ENCODE measurements at places on chromosomes 3 and 15.

- DNase-seq: no peak
These were observed 2.7 kb downstream of the TM4SF19 start for GRCh38 chr3:196335503-196335948.

- DNase-seq: no peak
These were observed 163.6 kb upstream of the GRM7 start for GRCh38 chr3:6697285-6697684.

DNA sequence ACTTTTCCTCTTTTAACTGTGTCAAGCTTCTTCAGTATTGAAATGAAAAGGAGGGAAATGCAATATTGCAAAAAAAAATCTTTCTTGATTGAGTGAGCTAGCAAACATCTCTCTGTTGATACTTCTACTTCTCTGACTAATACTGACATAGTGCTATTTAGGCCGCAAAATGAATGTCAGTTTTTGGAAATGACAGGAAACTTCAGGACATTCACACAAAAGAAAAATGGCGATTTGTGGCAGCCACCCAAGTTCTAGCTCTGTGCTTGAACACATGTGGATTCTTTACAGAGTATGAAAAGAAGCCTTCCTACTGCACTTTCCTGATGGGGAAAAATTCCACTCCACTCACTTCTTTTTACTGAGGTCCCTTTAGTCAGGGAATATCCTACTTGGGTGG is 486.8 kb upstream of the ALCAM start:
- DNase-seq: no peak

- no peak for DNase-seq
These were observed 95.2 kb downstream of the CHSY1 start for GRCh38 chr15:101156509-101157159.

DNA sequence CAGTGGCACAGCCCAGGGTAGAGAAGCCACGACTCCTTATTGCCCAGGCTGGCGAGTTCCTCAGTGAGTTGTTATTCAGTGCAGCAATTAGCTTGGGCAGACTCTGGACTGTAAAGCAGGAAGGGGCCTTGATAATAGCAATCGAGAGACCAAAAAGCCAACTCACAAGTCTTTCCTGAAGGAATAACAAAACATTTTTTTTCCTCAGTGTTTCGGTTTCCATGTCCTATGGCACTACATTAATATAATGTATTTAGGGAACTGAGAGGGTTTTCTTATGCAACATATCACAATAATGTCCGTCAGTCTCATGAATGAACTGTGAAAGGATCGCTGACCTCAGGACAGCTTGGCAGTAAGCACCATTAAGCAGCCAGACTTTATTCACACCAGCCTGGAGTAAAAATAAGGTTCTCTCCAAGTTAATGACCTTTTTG is 248.9 kb upstream of the TBL1XR1 start:
- DNase-seq: no peak

DNA sequence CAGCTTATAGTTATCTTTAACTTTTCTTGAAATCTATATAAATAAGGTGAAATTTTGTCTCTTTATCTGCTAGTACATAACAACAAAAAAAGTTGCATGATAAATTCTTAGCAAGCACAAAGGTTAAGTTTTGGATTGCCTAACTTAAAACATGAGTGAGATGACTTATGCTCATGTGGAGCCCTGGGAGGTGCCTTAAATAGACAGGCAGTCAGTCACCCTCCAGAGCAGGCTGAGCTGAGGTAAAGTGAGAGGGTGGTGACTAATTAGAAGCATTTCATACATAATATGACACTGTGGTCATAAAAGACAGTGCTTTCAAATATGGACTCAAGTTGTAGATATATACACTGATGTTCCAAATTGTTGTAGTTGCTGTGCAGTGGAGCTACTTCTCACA is 14.6 kb upstream of the MME start:
- no peak for DNase-seq
